ENCODE measurements at places on chromosomes 12 and 14. TPM values are rescaled to one million over a fixed set of nuclear protein-coding genes. Genes with fewer than 3 reads are reported as not detected.

DNA sequence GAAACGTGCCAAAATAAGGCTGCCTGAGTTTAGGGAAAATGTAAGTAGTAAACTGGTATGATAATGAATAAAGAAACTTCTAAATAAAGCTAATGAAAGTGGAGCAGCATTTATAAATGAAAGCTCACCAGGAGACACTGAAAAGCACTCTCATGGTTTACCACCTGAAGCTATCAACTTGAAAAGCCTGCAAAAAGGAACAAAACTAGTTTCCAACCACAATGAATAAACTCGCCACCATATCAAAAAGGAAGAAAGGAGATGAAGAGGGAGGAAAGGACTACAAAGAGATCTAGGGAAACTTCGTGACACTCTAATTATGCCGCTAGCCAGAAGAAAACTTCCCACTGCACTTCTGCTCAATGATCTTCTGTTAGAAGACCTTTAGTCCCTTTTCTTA, 66.7 kb downstream of the MED13L start:
- no peak for DNase-seq

DNA sequence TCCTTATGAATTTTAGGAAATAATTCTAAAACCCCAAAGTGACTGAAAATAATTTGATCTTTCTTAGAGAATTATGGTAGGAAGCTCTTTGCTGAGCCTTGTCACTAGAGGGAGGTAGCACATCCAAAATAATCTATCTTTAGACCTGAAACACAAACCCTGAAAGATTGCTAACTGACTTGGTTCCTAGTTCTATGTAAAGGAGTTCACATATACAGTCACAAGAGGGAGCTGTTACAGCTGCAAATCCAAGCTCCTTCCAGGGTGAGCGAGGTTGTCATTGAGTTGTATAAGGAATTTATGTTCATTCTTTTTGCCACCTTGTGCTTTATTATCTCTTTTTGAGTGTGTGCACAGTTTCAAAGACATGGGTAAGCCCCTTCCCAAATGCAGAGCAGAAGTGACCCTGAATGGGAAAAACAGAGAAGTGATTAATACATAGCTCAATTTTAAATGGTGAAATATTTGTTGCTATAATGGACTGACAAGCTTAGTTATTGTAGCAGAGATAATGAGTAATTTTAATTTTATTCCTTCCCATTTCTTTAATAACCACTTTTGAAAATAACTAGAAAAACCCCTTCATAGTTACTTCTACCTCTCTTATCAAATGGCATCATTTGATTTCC, 387.9 kb downstream of the DAD1 start:
- DNase-seq, result peak; percentile 81

DNA sequence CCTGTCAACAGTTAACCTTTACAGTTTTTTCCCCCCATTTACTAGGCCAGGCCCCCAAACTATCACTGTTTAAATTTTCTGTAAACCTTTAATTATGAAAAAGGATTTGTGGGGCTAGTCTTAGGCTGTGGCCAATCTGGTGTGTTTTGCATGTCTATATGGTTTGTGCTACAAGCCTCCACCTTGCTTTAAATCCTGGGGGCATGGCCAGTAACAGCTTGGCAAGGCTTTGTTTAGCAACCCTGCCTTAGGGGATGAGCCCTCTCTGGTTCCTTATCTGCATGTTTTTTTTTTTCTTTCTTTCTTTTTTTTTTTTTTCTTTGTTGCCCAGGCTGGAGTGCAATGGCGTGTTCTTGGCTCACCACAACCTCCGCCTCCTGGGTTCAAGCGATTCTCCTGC, 102.7 kb downstream of the KCNMB4 start:
- DNase-seq, result peak; percentile 73

DNA sequence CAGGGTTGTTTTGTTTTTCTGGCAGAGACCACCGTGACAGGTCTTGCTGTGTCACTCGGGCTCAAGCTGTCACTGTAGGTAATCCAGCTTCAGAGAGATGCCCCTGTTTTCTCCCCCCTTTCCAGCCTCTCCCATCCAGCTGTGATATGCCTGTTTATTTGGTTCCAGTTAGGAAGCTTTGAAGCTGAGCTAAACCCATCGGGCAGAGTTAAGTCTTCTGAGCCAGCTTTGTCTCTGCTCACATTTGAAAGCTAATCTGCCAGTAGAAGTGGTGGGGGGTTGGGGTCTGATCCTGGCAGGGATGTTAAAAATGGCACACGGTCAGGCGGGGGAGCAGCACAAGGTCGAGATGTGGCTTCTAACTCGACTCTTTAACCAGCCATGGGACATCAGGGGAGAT, 130.0 kb downstream of the TSPAN9 start:
- no peak for DNase-seq

CYP27B1 gene
- 3.5 TPM for total RNA-seq

- no peak for DNase-seq
Observed at GRCh38 chr12:15701206-15701605, 88.0 kb downstream of the EPS8 start.

GRCh38 chr14:79186523-79186922, 1016.4 kb downstream of the NRXN3 start:
- DNase-seq, result no peak

- no peak for DNase-seq
Observed at GRCh38 chr14:52987042-52987441, 36.2 kb upstream of the FERMT2 start.

- DNase-seq, result no peak
Observed at GRCh38 chr12:20390846-20391245, 22.5 kb downstream of the PDE3A start.

DNA sequence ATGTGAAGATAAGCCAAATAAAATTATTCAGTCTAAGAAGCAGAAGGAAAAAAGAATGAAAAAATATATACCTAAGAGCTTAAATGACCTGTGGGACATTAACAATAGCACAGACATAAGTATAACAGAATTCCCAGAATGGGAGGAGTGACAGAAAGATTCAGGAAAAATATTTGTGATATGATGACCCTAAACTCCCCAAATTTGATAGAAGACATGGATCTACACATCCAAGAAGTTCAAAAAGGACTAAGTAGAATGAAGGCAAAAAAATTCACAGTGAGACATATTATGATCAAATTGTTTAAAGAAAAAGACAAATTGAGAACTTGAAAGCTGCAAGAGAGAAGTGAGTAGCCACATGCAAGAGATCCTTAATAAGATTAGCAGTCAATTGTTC, 211.4 kb upstream of the OR4E1 start:
- DNase-seq, result no peak

TAS2R13 gene
- 8.9 TPM for total RNA-seq

TMCC3 gene
- total RNA-seq, result 0.82 TPM

CCDC175 gene
- total RNA-seq, result not detected
